Eye (tissue), 1 donor: ENCODE measurements at places on chromosomes 3 and 15.

DNA sequence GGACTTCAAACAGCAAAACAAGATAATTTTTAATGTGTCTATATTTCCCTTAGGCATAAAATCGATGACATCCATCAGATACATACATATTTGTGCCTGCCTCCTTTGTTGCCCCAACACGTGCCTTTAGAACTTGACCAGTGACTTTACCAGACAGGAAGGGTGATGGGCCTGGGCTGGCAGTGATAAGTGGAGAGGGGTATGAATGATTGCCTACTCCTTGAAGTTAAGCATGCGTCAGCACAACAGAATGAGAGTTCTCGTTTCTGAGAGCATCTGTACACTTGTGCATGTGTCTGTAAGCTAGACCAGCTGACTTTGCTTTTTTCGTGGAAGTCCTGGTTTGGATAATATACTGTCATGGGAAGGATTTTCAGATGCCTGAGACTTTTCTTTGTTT, 54.9 kb upstream of the COL6A6 start:
- no peak for DNase-seq

DNA sequence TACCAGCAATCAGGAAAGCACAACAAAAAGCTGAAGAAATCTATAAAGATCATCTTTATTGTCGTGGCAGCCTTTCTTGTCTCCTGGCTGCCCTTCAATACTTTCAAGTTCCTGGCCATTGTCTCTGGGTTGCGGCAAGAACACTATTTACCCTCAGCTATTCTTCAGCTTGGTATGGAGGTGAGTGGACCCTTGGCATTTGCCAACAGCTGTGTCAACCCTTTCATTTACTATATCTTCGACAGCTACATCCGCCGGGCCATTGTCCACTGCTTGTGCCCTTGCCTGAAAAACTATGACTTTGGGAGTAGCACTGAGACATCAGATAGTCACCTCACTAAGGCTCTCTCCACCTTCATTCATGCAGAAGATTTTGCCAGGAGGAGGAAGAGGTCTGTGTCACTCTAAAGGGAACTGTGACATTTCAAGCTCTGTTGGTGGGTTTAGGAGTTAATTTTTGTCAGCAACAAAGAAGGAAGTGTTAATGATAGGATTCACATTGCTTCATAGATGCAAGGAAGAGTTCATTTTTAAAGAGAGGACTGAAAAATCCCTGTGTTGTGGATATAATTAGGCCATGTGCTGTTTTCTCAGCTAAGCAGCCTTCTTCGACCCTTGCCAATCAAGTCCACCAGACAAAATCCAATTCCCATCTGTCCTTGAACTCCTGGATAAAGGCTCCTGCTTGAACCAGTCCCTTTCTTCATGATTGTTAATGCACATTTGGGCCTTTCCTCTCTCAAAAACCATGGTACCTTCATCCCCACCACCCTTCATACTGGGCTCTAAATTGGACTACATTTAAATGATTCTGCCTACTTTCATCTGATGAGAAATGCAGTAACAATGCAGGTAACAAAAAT, 1.2 kb downstream of the GPR15 start:
- DNase-seq, result no peak

- peak; percentile 53 for DNase-seq
Observed at GRCh38 chr15:35308802-35309201, 223.7 kb upstream of the NANOGP8 start.

DNA sequence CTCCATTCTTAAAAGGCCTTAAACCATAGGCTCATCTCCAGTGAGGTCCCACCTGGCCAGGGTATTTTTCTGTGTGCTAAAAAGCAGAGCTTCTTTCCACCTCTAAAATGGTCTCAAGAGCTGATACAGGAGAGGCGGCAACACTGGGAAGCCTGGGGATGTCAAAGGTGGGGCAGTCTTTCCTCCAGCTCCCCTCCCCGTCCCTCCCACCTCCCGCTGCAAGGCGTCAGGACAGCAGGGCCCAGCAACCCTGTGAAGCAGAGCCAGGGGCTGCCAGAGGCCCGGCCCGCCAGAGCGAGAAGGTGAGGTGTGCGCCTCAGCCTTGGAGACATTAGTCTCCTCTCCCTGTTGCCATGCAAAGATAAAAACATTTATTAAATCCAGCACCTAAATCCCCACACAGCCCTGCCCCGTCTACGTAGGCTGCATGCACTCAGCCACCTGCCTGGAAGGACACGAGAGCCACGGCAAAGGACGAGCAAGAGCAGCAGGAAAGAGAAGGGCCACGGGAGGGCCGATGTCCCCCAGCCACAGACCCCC, 75.6 kb downstream of the FAM174B start:
- DNase-seq, result no peak

DNA sequence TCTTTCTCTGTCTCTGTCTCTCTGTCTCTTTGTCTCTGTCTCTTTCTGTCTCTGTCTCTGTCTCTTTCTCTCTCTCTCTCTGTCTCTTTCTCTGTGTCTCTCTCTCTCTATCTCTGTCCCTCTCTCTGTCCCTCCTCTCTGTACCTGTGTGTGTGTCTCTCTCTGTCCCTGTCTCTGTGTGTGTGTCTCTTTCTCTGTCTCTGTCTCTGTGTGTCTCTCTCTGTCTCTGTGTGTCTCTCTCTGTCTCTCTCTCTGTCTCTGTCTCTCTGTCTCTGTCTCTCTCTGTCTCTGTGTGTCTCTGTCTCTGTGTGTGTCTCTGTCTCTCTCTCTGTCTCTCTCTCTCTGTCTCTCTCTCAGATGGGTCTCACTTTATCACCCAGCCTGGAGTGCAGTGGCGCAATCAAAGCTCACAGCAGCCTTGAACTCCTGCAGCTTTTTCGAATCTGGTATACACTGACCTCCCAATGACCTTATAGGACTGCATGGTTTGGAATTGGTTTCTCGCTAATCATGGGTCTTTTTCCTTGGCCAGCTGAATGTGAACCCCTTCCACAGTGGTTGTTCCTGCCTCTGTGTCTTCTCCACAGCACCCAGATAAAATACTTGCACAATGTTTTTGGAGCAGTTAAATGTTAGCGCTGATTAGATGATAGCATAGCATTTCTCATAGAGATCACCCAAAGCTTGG, 102.6 kb upstream of the KLHL25 start:
- DNase-seq, result peak; percentile 74

- peak; percentile 87 for DNase-seq
Observed at GRCh38 chr3:167684388-167684993, 30.7 kb upstream of the WDR49 start.

DNA sequence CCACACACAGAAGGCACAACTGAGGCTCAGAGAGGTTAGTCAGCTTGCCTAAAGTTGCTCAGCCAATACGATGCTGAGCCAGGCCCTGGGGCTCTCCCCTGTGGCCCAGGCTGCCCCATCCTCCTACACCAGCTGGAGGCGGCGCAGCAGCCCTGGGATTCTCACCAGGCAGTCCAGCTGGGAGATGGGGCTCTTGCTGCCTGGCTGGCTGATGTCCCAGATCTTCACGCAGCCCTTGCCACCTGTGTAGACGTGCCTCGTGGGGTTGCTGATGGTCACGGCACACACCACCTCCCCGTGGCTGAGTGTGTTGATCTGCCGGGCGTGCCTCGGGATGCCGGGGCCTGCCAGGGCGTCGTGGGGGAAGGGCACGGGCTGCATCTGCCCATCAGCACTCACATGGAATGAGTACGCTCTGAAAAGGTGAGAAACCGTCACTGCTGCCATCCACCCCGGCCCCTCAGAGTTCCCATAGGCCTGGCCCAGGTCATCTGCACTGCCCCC, 42.8 kb downstream of the TLE3 start:
- no peak for DNase-seq

DNA sequence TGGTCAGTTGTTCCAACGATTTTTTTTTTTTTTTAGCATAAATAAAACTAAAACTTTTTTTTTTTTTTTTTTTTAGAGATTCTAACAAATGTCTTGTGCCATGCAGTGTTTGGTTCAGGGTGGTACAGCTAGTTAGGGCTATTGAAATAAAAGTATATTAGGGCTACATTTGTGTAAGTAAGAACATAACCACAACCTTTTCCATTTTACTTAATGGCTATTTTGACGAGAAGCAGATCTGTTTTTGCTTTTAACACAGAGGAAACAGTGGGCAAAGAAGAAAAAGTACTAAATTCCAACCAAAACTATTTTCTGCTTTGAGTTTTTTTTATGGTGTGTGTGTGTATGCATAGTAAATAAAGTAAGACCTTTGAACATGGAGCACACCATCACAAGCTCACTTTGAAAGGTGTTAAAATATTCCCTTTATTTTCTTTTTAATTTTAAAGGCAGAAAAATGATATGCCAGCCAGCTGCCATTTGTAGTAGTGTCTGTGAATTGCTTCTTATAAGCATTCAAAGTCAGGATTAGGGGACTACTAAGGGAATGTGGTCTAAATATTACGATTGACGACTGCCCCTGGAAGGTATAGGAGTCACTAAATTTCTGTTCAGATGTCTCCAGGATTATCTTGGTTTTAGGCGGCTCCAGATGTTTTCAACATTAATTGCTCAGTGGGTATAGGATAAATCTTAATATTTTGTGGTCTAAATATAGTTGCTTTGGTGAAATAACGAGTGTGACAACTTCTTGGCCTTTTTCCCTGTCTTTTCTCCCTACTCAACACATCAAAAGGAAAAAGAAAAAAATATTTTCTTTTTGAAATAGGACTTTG, 3.1 kb downstream of the RARB start:
- DNase-seq, result peak; percentile 49

- peak; percentile 7 for DNase-seq
Observed at GRCh38 chr15:88833731-88834100, 30.5 kb downstream of the ACAN start.

GRCh38 chr3:123683505-123684154, 98.8 kb upstream of the HACD2 start:
- no peak for DNase-seq

GRCh38 chr3:48609088-48610005, at the start of gene UQCRC1:
TSS of gene UQCRC1 (minus strand) at chr3:48609646. CDS start at chr3:48609620, 26 bp downstream.
- peak; percentile 97 for DNase-seq

- no peak for DNase-seq
Observed at GRCh38 chr3:58288011-58288728, 17.9 kb upstream of the RPP14 start.

DNA sequence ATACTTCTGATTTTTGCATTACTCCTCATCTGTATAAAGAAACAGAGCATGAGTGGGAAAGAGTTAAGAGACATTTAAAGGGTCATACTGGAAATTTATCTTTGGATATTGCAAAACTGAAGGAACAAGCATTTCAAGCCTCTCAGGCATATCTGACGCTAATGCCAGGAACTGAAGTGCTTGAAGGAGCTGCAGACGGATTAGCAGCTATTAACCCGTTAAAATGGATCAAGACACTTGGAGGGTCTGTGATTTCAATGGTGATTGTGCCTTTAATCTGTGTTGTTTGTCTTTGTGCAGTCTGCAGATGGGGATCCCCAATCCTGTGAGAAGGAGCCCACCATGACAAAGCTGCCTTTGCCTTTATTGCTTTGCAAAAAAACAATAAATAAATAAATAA, 202.5 kb upstream of the UBE3A start:
- no peak for DNase-seq

DNA sequence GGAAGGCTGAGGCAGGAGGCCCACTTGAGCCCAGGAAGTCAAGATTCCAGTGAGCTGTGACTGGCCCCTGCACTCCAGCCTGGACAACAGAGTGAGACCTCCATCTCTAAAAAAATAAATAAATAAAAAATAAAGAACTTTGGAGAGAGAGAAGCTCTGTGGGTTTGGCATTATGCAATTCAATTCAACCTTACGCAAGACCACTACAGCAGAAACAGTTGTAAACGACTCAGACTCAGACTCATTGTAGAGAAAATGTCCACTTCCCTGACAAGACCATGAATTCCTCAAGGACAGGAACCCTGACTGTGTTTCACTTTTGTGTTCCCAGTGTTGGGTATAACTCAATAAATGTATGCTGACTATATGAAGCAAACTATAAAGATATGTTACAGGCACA, 90.3 kb upstream of the C3orf80 start:
- DNase-seq, result no peak

DNA sequence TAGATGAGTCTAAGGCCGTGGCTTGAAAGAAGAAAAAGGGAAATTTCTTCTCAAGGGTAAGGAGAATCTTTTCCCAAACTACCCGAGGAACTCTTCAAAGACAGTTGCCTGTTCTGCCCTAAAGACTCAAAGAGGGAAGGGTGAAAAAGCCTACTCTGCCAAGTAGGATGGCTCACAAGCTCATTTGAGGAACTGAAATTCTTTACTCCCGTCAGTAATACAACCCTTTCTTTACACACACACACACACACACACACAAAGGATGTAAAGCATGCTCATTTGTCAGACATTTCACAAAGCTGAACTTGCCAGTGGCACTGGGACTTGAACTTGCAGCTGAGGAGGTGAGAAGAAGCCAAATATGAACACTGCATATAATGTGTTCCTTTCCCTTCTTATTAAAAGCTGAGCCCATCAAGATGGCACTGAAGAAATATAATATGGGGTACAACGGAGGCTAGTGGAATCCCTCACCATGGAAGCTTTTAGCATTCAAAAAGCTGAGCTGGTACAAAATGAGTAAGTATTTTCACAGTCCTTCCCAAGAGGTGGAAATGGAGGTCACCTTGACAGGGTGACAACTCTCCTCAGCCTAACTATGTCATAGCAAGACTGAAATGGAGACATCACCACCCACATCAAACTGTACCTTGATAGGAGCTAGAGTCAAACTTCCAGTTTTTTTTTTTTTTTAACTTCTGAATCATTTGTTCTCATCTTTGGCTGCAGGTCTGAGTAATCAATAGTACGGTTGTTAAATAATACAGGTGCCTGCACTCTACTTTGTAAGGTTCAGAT, 57.6 kb downstream of the TAFA4 start:
- DNase-seq, result no peak

DNA sequence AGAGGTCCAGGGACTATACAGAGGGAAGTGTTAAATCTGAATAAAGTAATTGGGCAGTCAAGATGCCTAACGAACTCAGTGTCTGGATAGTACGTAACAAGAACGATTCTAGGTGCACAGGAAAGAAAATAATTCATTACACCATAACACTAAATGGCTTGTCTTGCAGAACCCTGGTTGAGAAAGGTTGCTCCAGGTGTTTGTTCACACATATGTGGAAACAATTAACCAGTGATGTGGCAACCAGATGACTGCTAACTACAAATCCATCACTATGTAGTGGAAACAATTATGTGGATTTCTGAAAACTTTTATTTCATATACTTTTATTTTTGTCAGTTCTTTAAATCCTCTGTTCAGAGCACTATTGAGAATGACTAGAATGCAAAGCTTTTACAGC, 10.4 kb upstream of the HDC start:
- no peak for DNase-seq

DNA sequence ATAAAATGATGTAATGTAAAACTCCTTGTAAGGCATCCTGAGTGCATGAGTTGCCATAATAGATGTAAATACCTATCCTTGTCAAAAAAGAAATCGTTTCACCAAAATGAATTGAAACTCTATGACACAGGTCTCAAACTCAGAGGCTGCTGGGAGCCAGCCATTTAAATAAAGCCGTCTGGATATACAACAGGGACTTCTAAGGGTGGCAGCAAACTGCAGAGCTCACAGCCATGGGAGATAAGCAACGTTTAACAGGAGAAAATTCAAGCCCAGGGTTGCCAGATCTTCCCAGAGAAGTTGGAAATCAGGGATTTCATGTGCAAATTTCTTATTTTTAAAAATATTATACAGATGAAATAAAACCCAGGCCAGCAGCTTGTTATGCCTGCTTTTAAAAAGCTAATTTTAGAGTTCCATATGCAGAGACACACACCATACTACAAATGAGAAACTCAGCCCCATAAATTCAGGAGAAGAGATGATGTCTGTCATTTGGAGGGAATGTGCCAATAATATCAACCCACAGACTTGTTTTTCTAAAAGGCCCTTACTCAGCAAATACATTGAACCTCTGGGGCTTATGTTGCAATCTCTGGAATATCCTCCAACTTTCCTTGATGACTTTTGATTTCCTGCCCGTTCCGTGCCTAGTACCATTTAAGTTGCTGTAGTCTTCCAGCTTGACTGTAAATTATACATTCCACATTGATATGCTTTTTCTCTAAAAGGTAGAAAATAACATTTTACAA, 75.6 kb downstream of the AQP9 start:
- no peak for DNase-seq
